GM12865 (cell line): ENCODE measurements at places on chromosomes 3 and 15.

DNA sequence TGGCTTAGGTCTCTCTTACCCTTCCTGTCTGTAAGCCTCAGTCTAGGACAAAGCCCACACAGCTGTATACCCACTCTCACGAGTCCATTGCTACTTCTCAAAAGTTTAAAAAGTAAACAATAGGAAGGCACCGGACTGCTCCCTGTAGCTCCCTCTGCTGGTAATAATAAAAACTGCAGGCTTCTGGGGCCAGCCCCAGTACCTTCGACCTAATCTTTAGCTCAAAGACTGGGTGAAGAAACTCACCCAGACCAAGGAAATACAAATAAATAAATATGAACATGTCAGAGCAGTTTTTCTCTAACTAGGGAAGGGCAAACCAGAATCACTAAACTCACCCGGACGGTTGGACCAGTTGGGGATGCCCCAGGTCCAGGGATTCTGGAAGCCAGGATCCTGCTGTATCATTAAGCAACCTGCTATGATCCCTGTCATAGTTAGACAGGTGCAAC lies 5.0 kb downstream of the FAM219B start:
- peak; percentile 70 for DNase-seq

DNA sequence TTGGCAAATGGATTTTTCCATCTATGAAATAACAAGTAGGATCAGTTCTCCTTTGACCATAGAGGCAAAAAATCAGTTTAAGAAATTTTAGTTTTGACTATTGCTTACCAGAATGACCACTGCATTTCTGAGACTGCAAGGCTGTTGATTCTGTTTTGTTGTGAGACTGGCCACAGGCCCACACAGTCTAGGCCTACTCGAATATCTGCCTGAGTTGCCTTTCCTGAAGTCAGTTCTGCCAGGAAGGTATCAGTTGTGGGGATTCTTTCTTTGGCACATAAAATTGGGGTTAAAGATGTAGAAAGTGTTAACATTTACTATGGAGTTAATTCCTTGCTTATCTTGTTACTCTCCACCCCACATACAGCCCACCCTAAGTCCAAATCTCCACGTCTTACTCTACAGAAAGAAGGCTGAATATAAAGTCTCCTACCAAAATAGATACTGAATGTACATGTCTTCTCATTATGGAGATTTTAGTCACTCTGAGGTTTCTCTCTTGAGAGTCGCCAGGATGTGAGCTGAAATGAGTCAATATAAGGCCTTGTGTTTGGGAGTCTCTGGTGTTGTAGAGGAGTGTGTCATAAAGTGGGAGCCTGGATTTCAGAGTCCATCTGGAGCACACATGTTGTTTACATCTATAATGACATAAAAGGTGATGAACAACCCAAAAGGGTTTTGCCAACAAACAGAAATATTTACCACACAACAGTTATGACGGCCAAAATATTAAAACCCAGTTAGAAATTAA lies 45.0 kb upstream of the WWTR1 start:
- peak; percentile 53 for DNase-seq

DNA sequence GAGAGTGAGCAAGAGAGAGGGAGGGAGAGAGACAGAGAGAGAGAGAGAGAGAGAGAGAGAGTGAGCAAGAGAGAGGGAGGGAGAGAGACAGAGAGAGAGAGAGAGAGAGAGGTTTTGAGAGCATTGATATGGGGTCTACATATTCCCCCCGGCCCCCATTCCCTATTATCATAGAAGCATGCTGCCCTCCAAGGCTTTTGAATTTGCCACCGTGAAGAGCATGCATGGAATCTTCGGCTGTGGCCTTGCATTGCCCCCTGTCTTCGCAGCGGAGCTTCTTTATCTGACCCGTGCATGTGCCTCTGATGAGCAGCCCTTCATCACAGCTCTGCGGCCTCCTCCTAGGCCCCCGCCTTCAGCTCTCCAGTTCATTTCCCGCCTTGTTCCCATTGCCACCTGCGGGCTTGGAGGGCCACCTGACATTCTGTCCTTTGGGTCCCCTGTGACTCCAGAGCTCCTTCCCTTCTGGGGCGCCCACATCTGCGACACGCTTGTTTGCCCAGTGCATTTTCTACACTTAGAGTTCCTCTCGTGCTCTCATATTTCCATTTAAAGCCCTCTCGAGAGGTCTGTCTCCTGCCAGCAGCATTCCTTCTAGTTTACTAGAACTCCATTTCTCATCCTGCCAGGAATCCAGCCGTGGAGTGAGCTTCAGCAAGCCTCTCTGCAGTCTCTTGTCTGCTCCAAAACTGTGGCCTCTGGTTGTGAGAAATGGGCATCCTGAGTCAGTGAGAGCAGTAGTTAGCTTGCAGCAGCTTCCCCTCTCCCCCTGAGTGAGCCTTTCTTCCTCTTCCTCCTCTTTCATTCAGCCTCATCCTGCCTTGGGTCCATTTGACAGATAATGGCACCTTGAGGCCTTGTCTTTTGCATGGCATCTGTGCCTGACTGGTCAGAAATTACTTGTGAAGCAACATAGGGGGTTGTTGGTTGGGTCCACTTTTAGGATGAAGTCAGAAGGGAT lies 25.3 kb downstream of the LPP start:
- no peak for DNase-seq

- no peak for DNase-seq
These were observed 432.8 kb downstream of the MAGI1 start for GRCh38 chr3:65605876-65606432.

DNA sequence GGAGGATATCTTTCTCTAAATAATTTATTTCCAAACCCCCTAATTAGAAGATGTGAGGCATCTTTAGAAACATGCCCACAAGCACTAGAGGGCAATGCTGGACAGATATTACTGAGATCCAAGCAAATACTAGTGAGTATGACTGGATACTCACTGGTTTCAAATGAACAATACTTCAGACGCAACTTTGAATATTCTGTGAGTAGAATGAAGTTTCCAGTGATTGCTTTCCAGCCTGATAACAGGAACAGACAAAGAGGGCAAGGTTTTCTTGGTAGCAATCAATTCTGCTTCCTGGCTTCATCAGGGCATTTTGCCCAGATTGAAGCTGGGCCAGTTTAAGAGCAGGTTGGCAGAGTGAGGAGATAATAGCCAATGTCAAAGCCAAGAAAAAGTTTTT lies 442.6 kb upstream of the PDZRN3 start:
- DNase-seq = no peak

GRCh38 chr3:126664591-126665214 lies 9.8 kb upstream of the TXNRD3 start:
- no peak for DNase-seq

GRCh38 chr3:185347399-185347798 lies 15.5 kb upstream of the MAP3K13 start:
- DNase-seq = no peak

- no peak for DNase-seq
These were observed 84.0 kb upstream of the PRR20G start for GRCh38 chr3:127371846-127372245.

DNA sequence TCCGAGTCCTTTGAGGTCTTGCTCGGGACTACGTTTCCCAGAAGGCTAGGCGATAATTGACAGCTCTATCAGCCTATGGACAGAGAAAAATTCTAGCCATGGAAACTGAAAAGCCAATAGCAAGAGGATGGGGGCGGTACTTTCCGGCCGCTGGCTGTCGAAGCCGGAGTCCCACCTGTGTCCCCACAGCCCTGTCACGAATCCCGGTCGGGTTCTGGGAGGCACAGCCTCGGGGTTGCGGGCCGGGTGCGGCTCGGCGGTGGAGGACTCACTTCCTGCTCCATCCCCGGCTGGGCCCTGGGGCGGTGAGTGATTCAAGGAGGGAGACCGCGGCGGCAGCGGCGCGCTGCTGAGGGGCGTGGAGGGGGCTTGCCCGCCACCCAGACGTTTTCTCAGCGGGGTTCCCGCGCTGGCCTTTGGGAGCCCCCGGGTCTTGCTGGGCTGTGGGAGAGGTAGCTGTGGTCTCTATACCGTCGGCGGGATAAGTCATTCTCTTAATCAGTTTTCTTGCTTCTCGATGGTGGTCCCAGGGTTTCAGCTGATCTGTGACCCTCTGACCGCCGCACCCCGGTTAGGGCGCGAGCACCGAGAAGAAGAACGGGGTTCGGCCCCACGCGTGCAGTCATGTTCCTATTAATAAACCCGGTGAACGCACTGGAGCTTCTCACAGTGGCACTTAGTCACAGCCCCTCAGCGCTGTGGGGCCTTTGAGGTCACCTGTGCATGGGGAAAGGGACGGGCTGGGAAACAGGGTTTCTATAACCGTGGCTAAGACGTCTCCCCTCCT lies at the start of gene ZNF774:
ZNF774 (plus strand) TSS at position 178 of the 787 bp plus-strand sequence. CDS start 2,377 bp downstream, outside the sequence.
- DNase-seq = peak; percentile 97

DNA sequence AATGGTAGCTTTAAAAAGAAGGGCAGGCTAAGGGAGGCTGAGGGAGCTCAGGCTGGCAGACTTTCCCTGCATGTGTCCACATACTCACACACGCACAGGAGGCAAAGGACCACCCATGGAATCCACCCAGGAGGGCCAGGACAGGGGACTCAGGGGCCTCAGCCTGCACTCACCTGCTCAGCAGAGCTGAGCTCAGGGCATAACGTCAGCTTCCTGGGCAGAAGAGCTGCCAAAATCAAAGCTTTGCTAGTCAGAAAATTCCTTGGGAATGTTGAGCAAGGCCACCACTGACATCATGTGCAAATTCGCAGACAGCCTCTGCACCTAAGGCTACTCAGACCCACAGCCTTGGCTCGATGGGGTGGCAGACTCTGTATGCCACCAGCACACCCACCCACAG lies 16.4 kb upstream of the ALAS1 start:
- no peak for DNase-seq

DNA sequence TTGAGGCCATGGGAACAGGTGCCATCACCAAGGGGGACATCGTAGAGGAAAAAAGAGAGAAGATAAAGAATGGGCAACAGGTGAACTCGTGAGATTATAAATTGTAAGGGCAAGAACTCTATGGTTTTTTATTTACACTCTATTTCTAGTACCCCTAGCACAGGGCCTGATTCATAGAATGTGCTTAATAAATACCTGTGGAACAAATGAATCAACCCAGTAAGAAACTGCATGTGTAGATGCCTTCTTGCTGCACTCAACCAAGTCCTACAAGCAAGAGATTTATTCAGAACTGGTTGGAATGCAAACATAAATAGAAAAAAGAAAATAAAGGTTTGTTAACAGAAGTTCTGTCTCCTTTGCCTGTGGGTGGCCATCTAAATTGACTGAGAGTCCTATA lies 18.7 kb upstream of the KPNA1 start:
- DNase-seq = no peak

GRCh38 chr3:118527514-118528044 lies 507.1 kb downstream of the IGSF11 start:
- DNase-seq = peak; percentile 14

GRCh38 chr3:15601399-15602145 lies at the start of the genes BTD and HACL1:
TSS of gene BTD (plus strand) at chr3:15601745. CDS start at chr3:15635440, 33,695 bp downstream.
TSS of gene HACL1 (minus strand) at chr3:15601569. CDS start at chr3:15601463, 106 bp downstream.
- peak; percentile 100 for DNase-seq

GRCh38 chr3:14678015-14678503 lies 3.1 kb downstream of the C3orf20 start:
- no peak for DNase-seq

DNA sequence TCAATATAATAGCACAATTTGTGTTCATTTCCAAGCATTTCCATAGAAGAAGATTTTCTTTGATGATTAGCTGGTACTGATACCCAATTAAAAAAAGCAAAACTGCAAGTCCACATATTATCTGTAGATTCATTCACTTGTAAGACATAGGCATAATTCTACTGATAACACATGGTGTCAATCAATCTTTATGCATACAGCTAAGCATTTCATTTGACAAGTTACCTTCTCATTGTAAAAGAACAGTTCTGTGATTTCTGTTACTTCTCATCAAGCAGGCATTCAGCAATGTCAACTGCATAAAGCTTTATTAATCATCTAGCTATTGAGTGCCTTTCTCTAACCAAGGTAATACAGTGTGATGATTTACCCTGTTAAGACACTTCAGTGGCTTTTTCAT lies 672.0 kb downstream of the PLOD2 start:
- no peak for DNase-seq

- no peak for DNase-seq
These were observed 45.7 kb upstream of the LIPC start for GRCh38 chr15:58386081-58386480.

GRCh38 chr3:29412110-29412509 lies 131.2 kb downstream of the RBMS3 start:
- DNase-seq = peak; percentile 54

DNA sequence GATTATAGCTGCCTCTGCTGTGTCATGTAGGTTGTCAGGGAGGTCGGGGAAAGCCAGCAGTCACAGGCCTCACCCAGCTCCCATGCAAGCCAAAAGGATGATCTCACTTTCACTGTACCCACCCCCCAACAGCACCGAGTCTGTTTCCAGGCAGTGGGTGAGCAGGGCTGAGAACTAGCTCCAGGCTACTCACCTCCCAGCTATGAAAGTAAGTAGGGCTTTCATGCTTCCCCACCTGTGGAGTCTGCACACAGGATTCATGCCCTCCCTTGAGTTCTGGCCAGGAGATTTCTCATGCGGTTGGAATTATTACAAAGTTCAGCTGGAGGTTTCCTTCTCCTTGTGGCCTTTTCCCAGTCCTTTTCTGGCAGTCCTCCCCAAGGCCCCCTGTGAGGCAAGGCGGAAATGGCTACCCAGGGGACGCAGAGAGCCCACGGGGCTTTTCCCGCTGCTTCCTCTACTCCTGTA lies 356.2 kb downstream of the SV2B start:
- no peak for DNase-seq

DNA sequence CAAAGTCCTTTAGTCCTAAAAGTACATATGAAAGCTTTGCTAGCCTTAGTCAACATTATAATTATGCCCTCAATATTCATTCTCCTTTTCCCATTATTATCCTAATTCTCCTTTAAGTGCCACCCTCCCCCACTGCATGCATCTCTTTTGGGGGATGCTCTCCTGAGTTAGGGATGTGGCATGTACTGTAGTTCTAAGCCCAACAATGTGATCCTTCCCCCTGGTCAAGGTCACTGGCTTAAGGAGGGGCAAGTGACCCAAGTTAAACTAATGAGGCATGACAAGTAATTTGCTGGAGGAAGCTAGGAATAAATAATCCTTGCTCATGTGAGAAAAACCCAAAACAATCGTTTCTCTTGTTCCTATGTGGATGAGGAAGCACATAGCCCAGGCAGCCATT lies 343.9 kb upstream of the SUCLG2 start:
- DNase-seq = no peak

- DNase-seq = no peak
These were observed 109.4 kb upstream of the SMAD3 start for GRCh38 chr15:66955871-66956585.

DNA sequence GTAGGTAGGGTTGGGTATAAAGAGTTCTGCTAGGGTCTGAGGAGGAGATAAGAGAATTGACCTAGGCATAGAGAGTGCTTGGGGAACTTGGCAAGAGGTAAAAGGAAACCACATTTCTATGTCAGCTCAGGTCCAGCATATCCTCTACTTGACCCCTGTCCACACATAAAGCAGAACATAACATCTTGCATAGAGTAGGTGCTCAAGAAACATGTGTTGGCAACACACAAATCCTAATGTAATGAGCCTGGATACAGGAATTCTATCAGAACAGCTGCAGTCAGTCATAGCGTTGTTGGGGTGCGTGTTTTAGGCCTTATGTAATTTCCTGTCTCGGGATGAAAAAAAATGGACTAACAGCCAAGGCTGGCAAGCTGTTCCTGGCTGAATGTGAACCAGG lies 35.0 kb upstream of the PLCL2 start:
- no peak for DNase-seq
